Activated CD4-positive, alpha-beta T cell treated with anti-CD3 and anti-CD28 coated beads for 4 hours (primary cell): ENCODE measurements at places on chromosomes 11 and 22.
A peak's percentile ranks its signal among the peaks of the same experiment; 100 is the strongest.

- no peak for DNase-seq
Measured at GRCh38 chr11:13292970-13293369, 15.4 kb downstream of the BMAL1 start.

- DNase-seq: no peak
Measured at GRCh38 chr11:86787656-86788055, 12.7 kb upstream of the PRSS23 start.

DNA sequence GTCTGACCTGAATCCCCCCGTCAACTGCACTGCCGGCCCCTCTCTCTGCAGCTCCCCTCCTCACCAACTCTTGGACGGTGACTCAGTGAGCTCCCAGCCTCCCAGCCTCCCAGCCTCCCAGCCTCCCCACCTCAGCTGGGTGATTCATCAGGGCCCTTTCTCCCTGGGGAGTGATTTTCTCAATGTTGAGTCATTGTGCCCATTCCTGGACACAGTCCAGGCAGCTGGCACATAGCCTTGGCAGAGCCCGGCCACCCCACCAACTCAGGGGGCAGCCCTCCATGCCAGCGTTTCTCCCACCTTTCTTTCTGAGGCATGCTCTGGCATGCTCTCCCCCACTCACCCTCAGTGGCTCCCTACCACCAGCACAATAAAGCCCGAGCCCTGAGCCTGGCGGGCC is 30.7 kb downstream of the PDE2A start:
- no peak for DNase-seq

- DNase-seq: no peak
Measured at GRCh38 chr11:118606157-118606843, 1.1 kb upstream of the PHLDB1 start.

- no peak for DNase-seq
Measured at GRCh38 chr11:78253797-78254196, 65.1 kb downstream of the USP35 start.

- DNase-seq: peak; percentile 89
Measured at GRCh38 chr11:61129639-61130523, 27.6 kb downstream of the CD5 start.
